ENCODE measurements at places on chromosomes 1 and 21.

DNA sequence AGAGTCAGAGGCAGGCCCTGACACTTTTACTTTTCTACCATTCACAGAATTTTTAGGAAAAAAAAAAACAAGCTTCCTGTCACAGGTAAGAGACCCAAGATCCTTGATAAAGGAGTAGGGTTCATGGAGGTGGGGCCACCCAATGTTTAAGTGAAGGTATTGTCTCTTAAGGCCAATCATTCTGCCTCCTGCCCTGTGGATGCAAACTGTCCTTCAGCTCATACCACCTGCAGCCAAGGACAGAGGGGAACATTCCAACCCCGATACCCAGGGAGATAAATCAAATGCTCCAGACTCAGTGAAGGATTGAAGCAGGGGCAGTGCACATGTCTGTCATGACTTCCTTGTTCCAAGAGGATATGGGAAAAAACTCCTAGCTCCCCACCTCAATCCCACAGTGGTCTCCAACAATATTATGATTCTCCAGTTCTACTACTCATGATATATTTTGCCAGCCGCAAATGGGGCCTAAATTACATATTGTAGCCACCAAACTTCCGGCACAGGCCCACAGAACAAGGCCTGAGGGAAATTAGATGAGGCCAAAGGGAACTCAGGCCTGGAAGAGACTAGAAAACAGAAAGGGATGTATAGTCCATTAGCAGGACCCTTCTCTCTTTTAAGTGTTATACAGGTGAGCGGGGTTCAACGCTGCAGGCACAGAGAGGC, 59.5 kb downstream of the TRABD2B start:
- DNase-seq = no peak

DNA sequence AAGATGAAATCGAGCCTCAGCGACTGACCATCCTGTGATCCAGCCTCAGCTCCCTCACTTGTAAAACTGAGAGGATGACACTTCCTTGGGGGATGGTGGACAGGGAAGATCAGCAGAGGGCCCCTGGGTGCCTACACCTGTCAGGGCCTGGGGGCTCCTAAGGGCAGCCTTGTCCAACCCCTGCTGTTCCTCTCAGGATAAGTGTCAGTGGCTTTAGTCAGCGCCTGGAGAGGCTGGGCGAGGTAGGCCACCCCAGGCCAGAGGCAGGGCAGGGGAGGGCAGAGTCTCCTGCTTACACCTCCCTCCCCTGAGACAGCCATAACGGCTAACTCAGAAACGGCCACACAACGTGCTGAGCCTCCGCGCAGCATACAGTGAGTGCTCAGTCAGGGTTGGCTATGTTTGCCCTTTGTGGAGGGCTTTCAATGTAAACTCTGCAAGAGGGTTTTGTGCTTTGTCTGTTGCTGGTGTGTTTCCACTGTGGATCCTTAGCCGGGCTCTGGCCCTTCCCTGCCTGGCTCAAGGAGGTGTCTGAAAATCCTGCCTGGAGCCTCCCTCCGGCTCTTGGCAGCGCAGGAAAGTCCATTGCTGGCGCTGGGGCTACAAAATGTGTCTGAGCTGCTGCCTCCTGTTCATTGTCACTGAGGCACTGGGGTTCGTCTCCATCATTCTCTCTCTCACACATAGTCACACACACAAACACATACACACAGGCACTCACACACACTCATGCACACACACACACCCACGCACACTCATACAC, 588.4 kb downstream of the PTPRU start:
- DNase-seq = no peak

GRCh38 chr1:240701412-240701811, 89.5 kb upstream of the GREM2 start:
- no peak for DNase-seq

- DNase-seq = no peak
These were observed 150.0 kb downstream of the RASAL2 start for GRCh38 chr1:178243890-178244289.

DNA sequence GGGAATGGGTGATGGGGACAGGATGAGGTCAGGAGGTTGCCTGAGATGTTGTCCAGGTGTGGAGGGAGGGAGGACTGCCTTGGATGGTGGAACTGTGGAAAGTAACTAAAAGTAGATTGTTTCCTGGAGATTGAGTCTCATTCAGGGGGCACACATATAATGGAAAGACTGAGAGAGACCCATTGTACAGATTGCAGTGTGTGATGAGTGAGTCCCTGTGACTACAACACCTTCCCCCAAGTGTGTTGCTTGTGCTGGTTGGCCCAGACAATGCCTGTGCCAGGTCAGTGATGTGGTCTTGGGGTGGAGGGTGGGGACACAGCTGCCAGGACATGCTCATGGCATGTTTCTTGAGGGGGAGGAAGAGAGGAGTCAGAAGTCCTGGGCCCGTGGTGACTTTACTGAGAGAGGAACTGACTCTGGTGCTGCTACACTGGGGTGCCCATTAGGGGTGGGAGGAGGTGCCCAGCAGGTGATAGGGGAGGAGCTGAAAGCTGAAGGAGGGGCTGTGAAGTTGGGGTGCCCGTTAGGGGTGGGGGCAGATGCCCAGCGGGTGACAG, 5.2 kb downstream of the SNAP47 start:
- DNase-seq = no peak

GRCh38 chr1:13730291-13730690, 30.3 kb downstream of the PRDM2 start:
- DNase-seq = no peak

- no peak for DNase-seq
These were observed 1.1 kb downstream of the PLXNA2 start for GRCh38 chr1:208242941-208243526.

GRCh38 chr1:207251066-207251465, 70.4 kb upstream of the CD55 start:
- DNase-seq = no peak

GRCh38 chr1:15123270-15123669, 30.3 kb upstream of the TMEM51 start:
- DNase-seq = no peak

GRCh38 chr1:223125766-223126165, 17.3 kb downstream of the TLR5 start:
- DNase-seq = no peak

GRCh38 chr1:234438579-234438978, 40.4 kb downstream of the TARBP1 start:
- no peak for DNase-seq

GRCh38 chr1:166924823-166925541, 48.9 kb upstream of the TADA1 start:
- no peak for DNase-seq

- no peak for DNase-seq
These were observed 871.0 kb upstream of the ADAMTS5 start for GRCh38 chr21:27837936-27838335.

GRCh38 chr1:8059161-8059622, 33.1 kb upstream of the ERRFI1 start:
- DNase-seq = no peak

DNA sequence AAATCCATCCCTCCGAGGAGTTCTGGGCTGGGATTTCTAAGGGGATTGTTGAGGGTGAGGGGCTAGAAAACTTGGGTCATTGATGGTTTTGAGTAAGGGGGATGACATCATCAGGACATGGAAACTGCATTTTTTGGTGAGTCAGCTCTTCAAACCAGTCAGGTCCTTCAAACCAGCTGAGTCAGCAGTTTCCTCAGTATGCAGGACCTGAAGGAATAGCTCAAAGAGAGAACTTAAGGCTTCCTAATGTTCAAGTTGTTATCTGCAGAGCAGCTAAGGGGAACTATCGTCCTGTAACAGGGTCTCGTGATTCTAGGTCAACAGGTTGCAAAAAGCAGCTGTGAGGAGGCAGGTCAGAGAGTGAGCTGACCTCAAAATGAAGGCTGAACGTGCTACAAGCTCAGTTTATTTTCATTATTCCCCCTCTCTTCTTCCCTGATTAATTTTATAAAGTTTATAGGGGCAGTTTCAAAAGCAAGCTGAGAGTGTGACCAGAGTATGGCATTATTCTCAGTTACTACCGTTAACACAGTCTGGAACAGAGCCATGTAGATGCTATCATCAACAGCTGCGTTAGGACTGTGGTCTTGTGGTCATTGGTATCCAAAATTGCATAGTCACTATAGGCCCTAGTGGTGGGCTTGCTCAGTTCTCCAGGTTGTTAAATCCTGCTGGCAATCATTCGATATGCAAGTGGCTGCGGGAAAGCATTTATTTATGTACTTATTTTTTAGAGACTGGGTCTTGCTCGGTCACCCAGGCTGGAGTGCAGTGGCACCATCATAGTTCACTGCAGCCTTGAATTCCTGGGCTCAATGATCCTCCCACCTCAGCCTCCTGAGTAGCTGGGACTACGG, 10.7 kb upstream of the SDC3 start:
- DNase-seq = no peak

DNA sequence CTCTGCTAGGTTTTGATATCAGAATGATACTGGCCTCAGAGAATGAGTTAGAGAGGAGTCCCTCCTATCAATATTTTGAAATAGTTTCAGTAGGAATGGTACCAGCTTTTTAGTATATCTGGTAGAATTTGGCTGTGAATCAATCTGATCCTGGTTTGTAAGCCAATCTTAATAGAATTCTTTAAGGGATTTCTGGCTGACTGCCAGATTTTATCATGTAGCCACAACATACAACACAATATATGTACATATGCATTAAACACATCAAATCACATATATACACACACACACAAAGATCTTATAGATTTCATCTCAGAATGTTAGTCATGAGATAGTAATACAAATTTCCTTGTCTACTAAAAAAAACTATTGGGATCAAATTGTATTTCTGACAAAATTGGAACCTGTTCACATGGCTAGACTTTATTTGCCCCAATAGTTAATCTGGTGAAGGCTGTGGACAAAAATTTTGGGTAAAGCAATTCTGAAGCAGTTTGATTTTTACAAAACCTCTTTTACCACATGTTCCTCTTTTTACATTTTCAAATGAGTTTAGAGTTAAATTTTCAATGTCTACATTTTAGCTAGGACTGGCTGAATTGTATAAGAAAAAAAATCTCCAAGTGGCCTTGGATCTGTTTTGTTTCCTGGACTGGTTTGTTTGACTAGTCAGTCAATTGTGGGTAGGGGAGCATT, 151.7 kb downstream of the FASLG start:
- no peak for DNase-seq

GRCh38 chr1:203307641-203308126, 2.4 kb downstream of the BTG2 start:
- DNase-seq = no peak

GRCh38 chr1:235671992-235672391, 22.4 kb upstream of the GNG4 start:
- no peak for DNase-seq

DNA sequence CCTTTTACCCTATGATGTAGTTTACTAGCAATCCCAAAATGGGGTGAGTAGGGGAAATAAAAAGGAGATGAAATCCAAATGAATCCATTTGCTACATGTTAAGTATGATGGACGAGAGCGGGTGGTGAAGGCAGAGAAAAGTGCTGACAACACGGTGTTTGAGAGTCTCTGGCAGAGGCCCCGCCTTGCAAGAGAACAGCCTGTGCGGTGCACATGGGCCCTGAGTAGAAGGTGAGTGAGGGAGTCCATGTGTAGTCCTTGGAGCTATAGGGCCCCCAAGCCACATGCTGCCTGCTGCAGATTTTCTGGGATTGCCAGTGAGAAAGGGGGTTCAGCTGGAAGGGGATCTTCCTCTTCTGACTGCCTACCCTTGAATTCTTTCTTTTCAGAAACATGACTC, 177.1 kb downstream of the TNR start:
- no peak for DNase-seq

DNA sequence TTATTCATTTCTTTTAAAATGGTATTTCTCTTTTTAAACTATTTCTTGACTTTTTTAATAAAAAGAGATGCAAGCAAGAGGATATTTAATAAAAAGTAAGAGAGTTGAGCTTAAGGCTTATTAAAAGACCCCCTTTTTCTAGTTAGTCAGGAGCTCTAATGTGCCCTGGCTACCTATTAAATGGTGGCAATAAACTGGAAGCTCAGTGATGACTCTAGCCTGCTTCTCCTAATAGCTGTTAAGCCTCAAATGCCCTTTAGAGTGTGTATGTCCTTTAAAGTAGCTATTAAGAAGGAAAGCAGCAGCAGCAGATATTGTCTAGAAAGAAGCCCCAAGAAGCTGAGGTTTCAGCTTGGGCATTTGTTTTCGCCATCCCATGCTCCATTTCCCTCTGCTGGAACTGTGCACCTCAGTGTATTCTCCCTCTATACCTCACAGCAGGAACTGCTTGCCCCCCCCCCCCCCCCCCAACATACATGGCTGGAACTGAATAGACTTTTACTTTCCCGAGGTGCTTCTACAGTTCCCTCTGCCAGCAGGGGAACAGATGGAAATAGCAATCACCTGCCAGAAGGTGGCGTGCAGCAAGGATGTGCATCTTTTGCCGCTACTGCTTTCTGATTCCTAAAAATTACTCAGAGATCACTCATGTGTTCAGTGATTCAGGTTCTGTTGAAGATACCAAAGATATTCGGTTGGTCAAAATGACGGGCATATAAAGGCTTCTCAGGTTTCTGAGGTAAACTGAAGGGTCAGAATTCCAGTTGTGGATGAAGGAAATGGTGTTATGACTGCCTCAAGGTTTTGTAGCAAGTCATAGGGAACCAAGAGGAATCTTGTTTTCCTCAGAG, 2.5 kb downstream of the RGS4 start:
- DNase-seq = no peak

DNA sequence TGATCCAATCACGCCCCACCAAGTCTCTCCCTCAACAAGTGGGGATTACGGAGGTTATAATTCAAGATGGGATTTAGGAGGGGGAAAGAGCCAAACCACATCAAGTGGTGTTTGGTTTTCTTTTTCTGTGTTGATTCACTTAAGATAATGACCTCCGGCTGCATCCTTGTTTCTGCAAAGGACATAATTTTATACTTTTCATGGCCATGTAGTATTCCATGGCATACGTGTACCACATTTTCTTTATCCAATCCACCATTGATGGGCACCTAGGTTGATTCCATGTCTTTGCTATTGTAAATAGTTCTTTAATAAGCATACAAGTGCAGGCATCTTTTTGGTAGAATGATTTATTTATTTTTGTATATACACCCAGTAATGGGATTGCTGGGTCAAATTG, 162.5 kb upstream of the JUN start:
- no peak for DNase-seq

DNA sequence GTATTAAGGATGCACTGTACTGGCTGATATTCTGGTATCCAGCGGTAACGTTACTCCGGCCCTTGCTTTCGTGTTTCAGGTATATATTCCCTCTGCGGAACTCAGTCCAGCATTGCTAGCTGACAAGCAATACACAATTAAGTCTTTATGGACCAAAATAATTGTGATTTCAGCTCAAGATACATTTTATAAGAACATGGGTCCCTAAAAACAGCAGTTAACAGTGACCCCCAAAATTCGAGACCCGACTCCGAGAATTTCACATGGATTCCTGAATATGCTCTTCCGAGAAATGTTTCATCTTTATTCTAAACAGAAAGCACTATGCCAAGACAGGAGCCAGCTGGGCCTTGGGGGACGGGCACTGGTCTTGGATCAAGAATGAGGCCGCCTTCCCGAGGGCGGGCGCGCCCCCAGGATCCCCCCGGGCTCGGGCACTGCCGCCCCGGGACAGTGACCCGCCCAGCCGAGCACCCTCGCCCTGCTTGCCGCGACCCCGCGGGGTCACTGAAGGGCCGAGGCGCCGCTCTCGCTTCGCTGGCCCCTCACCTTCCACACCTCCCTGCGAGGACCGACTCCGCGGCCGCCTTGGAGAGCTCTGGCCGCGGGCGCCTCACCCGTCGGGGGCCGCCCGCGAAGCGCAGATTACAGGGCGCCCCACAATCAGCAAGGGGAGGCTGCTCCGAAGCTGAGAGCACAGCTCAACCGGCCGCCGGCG, 610 bp downstream of the SCYL3 start:
- DNase-seq = no peak

Measured in activated CD8-positive, alpha-beta memory T cell treated with anti-CD3 and anti-CD28 coated beads for 1 hour (primary cell).